Effector memory CD8-positive, alpha-beta T cell (primary cell): ENCODE measurements at places on chromosomes 2 and 18.

DNA sequence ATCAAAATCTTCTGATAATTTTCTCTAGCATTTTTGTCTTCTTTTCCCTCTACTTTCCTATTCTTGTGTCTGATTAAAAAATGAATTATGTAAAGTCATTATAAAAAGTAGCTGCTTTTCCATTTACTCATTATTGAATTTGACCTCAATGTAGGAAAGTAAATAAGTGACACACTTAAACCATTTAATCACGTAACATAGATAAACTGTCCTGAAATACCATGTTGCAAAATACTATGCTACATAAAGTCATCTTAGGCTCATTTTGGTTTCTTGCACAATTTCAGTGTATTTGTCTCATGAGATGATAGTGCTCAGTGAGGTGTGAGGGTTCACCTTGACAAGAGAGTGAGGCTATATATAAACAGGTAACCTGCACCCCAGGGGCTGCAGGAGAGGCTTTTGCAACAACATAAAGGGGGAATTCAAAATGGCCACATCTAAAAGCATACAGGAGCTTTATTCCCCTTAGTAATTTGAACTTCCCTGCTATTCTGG is 502.7 kb downstream of the RNF144A start:
- DNase-seq = no peak

- no peak for DNase-seq
Measured at GRCh38 chr2:11090187-11090586, 65.1 kb upstream of the SLC66A3 start.

- no peak for DNase-seq
Measured at GRCh38 chr2:10360850-10361588, 58.3 kb downstream of the HPCAL1 start.

GRCh38 chr2:38427936-38428335 is 50.9 kb upstream of the ATL2 start:
- no peak for DNase-seq

- DNase-seq = no peak
Measured at GRCh38 chr18:68342039-68342659, 372.8 kb downstream of the TMX3 start.

DNA sequence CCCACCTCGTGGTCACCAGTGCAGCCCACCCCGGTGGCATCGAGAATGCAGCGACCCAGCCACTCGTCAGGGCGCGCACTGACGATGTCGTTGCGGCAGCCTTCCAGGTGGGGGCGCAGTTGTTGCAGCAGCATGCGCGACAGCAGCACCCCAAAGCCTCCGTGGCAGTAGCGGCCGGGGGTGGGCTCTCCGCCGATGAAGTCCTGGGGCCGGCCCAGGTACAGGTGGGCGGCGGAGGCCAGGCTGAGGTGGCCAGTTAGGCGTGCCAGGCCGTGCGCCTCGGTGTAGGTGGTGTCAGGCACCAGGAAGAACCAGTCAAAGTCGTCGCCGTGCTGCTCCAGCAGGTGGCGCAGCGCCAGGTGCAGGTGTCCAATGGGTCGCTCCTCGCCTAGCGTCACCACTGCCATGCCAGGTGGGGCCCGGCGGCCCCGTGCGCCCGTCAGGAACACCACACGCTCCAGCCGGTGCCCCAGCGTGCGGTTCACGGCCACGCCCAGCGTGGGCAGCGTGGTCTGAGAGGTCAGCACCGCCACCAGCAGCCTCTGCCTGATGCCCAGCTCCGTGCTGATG is 1.9 kb downstream of the CHPF start:
- DNase-seq = peak; percentile 84

GRCh38 chr2:8520791-8521344 is 161.0 kb upstream of the ID2 start:
- no peak for DNase-seq

GRCh38 chr2:72367530-72368225 is 220.0 kb upstream of the CYP26B1 start:
- DNase-seq = no peak

GRCh38 chr2:182057002-182057401 is 71.3 kb downstream of the PPP1R1C start:
- no peak for DNase-seq

GRCh38 chr2:45852450-45853150 is 201.1 kb downstream of the PRKCE start:
- DNase-seq = no peak

DNA sequence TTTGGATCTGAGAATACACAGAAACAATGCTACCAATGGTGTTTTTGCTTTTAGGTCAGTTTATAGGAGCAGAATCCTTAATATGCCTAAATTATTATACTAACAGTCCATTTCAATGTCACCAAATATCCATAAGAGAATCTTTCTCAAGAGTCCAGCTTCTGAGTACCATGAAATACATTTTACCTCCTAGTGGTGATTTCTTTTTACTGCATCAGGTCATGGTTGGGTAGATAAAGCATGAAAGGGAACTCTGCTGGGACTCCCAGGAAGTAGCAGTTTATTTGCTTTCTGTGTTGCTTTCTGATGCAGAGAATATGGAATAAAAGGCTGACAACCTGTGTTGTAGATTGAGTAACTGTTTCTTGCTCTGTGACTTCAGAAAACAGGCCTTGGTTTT is 115.6 kb downstream of the PPP1R1C start:
- DNase-seq = no peak

DNA sequence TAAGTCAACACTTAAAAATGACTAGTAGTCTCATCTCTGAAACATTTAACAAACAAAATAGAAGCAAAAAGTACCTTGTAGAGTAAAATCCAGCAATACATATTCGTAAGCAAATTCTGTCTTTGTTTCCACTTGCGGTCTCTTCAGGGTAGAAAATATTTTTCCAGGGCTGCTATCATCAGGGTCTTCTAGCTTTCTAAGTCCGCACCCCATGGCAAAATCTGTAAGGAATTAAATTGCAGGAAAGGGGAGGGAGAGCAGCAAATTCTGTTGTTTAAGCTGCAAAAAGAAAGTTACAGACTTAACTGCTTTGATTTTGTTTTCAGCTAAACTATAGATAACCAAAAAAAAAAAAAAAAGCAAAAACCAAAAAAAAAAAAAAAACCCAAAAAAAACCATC is at the start of gene RFTN2:
Gene RFTN2 (minus strand): TSS at position 342 of the 400 bp plus-strand sequence. CDS start 129 bp downstream, at position 213.
- no peak for DNase-seq

- no peak for DNase-seq
Measured at GRCh38 chr2:9617749-9618148, 13.0 kb downstream of the YWHAQ start.

DNA sequence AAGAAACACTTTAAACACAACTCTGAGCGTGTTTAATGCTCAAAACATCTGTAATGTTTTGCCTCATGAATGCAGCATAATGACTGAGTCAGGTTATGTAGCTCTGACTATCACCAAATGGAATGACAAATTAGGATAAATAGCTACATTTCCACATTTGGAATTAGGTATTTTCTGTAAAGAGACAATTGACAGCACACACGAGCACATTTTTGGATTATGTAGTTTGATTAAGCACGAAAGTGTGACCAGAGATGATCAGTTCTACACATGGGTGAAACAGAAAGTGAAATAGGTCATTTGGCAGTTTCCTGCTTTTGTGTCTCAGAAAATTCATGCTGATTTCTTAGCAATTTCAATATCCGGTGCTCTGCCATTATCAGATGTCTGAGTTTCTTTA is 29.0 kb downstream of the LPIN1 start:
- DNase-seq = no peak

DNA sequence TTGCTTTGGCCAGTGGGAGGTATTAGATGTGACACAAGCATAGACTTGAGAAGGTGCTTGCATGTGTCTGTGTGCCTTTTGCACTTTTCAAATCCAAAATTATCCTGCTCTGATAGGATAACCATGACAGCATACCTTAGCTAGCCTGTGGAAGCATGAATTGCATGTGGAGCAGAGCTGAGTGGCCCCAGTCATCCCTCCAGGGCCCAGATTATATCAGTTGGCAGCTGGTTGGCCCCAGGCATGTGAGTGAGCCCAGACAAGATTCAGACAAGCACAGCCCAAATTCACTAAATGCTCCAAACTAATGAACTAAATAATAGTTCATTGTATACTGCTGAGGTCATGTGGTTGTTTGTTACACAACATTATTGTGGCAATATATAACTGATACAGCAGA is 18.8 kb downstream of the TACR1 start:
- DNase-seq = no peak

GRCh38 chr18:5546660-5547059 is 2.9 kb upstream of the EPB41L3 start:
- no peak for DNase-seq

- DNase-seq = peak; percentile 52
Measured at GRCh38 chr2:144162652-144163051, 357.3 kb downstream of the ZEB2 start.

GRCh38 chr18:8865934-8866333 is 160.6 kb downstream of the MTCL1 start:
- no peak for DNase-seq

- no peak for DNase-seq
Measured at GRCh38 chr2:50951437-50951836, 80.5 kb downstream of the NRXN1 start.

DNA sequence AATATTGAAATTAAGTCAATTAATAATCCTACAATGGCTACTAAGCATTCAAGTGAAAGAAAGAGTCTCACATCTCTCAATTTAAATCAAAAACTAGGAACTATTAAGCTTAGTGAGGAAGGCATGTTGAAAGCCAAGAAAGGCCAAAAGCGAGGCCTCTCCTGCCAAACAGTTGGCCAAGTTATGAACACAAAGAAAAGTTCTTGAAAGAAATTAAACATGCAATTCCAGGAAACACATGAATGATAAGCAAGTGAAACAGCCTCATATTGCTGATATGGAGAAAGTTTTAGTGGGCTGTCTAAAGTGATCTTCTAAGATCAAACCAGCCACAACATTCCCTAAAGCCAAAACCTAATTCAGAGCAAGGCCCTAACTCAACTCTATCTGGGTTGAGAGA is 11.8 kb downstream of the RDH14 start:
- no peak for DNase-seq

DNA sequence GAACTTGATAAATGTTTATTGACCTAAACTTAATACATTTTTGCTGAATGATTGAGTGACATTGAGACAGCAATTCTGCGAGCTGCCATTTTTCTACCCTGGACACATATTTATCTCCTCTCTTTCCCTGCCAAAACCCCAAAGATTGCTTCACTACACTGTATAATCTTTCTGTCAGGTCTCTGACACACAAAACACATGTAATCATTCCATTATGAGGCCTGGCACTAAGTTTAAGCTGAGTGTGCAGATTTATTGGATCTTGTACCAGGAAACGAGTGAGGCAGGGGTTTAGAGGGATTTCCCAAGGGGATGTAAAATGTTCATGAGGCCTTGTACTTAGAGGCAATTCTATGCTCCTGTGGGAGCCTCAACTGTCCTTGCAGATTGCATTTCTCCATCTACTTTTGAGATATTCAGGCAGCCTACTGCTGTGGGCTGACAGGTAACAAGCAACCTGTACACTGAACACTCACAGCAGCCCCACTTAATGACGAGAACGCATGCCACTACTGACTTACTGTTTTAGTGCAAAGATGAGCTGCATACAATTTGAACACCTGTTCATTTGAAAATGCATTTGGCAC is 13.7 kb upstream of the OSR1 start:
- no peak for DNase-seq

DNA sequence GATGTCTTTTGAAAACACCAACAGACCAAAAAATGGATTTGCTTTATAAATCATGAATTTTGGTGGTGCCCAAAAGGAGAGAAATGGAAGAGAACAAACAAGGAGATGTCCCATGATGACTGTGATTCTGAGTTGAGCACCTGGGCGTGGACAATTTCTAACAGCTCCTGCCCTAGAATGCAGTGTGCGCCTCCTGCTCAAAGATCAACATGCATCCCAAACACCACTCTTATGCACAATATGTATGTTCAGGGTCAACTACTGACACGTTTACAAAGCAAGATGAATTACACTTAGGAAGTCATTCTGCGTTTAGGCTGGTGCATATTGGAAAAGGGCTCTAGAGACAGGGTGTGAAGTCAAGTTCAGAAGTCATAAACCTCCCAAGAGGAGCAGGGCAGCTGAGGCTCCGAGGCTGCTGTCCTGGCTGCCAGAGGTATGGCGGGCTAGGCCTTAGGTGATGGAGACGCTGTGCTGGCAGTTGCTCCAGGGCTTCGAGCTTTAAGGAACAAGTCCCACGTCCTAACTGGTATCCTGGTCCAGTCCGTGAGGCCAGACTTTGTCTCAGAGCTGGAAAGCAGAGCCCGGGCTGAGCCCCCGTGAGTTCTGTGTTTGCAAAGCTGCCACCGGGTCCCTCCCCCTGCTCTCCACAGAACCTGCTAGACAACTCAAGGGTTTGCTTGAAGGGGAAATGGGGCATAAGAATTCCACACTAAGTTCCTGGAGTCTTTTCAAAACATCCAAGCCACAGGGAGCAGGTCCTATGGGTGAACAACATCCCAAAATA is 74.0 kb downstream of the ZNF516 start:
- DNase-seq = no peak

DNA sequence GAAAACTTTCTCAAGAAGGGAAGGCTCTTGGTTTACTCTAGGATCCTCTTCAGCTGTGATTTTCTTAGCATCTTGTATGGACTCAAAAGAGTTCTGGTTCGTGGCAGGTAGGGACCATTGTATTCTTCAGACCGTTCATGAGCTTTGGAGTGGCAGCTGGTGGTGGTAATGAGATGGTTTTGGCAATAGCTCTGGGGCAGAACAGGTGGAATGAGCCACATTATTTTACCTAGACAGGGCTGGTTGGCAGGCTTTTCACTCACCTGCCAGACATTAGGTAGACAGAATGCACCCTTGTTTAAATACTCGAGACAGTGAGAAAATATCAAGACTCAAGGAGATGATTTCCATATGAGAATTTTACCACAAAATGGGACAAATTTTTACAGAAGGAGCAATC is 26.2 kb upstream of the MGAT5 start:
- DNase-seq = no peak

DNA sequence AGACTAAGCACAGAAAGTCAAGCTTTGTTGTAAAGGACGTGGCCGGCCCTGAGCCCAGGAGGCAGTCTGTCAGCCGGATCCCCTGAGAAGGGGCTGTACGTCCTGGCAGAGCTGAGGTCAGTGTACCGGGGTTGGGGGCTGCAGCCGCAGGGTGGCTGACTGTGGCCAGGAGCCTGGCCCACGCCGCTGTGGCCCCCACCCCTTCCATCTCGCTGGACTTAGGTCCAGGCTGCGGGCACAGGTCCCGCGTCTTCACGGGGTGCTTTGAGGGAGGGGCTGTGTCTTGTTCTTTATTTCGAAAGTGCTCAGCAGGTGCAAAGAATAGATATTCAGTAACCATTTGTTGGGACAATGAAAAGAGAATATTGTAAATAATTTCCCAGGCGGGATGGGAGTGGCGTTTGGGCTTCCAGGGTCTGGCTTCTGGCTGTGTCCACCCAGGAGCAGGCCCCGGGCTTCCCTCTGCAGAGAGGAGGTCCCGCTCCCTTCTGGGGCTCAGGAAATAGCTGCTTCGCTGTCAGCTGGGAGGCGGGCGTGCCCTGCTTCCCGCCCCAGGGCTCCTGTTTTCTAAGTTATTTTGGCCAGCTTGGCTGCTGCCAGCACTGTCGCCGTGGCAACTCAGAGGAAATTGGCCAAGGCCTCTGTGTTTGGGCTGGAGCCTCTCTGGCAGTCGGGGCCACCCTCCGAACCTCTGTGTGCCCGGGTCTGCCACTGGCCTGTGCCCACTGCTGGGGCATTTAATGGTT is 7.4 kb downstream of the NFATC1 start:
- DNase-seq = no peak

- DNase-seq = no peak
Measured at GRCh38 chr2:227570615-227571014, 28.1 kb upstream of the SCYGR2 start.

- DNase-seq = no peak
Measured at GRCh38 chr2:43081131-43081765, 145.2 kb downstream of the ZFP36L2 start.

GRCh38 chr2:147845411-147845971 is 662 bp downstream of the ACVR2A start:
- peak; percentile 27 for DNase-seq

- DNase-seq = no peak
Measured at GRCh38 chr2:198749364-198749763, 708.4 kb downstream of the SATB2 start.
